Stimulated activated CD8-positive, alpha-beta memory T cell treated with anti-CD3 and anti-CD28 coated beads, Interleukin-15, amount 100 ng/mL, for 4 hours (primary cell): ENCODE measurements at places on chromosomes 12 and 14.

GRCh38 chr14:75022655-75023054 is 19.9 kb downstream of the EIF2B2 start:
- DNase-seq, result no peak

GRCh38 chr12:111791507-111791906 is 24.8 kb downstream of the ALDH2 start:
- no peak for DNase-seq

- peak; percentile 43 for DNase-seq
Observed at GRCh38 chr12:124919521-124920352, 5.3 kb upstream of the UBC start.

- no peak for DNase-seq
Observed at GRCh38 chr12:94427501-94428381, 31.9 kb downstream of the CEP83 start.

- DNase-seq, result no peak
Observed at GRCh38 chr12:6215932-6216494, 15.8 kb downstream of the CD9 start.

GRCh38 chr12:50558970-50559369 is 54.2 kb downstream of the DIP2B start:
- DNase-seq, result no peak

DNA sequence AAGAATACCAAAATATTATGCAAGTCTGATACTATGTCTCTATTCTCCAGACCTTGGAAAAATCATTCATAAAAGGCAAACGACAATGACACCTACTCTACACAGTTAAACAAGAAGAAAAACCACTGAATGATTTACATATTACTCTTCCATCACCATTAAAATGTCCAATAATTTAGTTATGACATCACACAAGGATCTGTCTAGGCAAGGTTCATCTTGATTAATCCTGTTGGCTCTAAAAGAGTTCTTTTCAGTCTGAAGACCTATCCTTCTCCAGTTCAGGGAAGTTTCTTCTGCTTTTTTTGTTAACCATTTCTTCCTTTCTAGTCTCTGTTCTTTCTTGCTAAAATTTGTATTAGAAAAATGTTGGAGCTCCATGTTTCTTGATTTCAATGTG is 64.0 kb downstream of the OSBPL8 start:
- no peak for DNase-seq

- no peak for DNase-seq
Observed at GRCh38 chr12:1966561-1967226, 37.6 kb downstream of the DCP1B start.

DNA sequence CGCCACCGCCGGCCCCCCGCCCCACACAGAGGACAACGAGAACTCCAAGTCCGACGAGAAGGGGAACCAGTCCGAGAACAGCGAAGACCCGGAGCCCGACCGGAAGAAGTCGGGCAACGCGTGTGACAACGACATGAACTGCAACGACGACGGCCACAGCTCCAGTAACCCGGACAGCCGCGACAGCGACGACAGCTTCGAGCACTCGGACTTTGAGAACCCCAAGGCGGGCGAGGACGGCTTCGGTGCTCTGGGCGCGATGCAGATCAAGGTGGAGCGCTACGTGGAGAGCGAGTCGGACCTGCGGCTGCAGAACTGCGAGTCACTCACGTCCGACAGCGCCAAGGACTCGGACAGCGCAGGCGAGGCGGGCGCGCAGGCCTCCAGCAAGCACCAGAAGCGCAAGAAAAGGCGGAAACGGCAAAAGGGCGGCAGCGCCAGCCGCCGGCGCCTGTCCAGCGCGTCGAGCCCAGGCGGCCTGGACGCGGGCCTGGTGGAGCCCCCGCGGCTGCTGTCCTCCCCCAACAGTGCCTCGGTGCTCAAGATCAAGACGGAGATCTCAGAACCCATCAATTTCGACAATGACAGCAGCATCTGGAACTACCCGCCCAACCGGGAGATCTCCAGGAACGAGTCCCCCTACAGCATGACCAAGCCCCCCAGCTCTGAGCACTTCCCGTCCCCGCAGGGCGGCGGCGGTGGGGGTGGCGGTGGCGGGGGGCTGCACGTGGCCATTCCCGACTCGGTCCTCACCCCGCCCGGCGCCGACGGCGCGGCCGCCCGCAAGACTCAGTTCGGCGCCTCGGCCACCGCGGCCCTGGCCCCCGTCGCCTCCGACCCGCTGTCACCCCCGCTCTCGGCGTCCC is 150.9 kb downstream of the EGLN3 start:
- DNase-seq, result no peak

- DNase-seq, result no peak
Observed at GRCh38 chr12:116431677-116432300, 127.4 kb upstream of the MAP1LC3B2 start.

DNA sequence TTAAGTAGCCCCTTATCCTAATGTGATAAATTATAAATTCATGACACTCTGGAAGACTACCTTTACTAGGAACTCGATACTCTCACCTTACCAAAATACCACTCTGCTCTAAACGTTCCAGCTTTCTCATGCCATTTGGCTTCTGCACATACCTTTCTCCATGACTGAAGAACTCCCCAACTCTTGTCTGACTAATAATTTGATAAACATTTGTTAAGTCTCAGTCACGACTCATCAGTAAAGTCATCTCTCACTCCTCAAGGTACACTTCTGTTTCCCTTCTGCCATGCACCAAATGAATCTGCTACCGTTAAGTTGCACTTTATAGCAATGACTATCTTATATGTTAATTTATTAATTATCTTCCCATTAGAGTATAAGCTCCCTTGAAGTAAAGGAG is 498.3 kb upstream of the NOVA1 start:
- DNase-seq, result no peak

DNA sequence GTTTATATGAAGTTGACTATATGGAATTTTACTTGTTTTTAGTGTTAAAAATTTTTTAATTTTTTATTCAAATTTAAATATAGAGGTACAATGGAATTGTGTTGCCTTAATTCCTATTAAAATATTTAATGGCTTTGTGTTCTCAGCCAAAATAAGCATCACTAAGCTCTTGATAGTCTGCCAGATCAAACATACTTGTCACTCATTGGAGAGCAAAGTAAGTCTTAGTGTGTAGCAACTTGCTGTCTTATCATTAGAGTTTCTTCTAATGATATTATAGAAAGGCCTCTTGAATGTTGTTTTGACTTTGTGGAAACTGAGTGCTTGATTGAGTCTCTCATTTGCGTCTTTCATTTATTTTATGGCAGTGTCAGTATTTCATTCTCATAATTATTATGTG is 10.7 kb downstream of the SFSWAP start:
- no peak for DNase-seq

- no peak for DNase-seq
Observed at GRCh38 chr14:79585845-79586244, 625.5 kb downstream of the DIO2 start.

- DNase-seq, result no peak
Observed at GRCh38 chr14:83894568-83894967, 1635.4 kb upstream of the FLRT2 start.

DNA sequence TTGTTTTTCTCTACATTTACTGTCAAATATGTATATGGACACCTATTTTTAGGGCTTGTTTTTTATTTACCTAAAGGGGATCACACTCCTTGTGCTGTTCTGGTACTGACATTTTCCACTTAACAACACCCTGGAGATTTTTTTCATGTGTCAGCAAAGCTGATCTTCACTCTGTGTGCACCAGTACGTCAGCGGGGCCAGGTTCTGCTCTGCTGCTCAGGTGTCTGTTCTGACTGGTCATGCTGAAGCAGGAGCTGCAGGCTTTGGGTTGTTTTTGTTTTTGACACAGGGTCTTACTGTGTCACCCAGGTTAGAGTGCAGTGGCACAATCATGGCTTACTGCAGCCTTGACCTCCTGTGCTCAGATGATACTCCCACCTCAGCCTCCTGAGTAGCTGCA is 81.9 kb upstream of the CCND2 start:
- DNase-seq, result no peak

GRCh38 chr12:121775501-121775900 is 18.0 kb downstream of the RHOF start:
- no peak for DNase-seq

DNA sequence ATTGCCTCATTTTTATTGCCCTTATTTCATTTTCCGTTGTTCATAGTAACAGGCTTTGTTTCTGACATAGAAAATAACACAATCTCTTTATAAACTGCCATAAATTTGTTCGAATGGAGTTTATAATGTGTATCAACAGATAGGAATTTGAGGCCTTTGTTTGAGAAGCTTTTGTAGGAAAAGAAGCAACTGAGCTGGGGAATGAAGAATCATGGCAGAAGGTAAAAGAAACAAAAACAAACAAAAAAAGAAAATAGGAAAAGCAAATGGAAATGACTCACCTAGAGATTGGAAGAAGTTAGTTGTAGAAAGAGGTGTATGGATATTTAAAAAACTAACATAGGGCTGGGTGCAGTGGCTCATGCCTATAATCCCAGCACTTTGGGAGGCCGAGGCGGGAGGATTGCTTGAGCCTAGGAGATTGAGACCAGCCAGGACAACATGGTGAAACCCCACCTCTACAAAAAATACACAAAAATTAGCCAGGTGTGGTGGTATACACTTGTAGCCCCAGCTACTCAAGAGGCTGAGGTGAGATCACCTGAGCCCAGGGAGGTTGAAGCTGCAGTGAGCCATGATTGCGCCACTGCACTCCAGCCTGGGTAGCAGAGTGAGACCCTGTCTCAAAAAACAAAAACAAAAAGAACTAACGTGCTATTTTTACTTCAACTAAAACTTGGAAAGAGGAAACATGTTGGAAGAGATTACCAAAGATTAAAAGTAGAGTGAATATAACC is 523 bp upstream of the REP15 start:
- DNase-seq, result no peak

DNA sequence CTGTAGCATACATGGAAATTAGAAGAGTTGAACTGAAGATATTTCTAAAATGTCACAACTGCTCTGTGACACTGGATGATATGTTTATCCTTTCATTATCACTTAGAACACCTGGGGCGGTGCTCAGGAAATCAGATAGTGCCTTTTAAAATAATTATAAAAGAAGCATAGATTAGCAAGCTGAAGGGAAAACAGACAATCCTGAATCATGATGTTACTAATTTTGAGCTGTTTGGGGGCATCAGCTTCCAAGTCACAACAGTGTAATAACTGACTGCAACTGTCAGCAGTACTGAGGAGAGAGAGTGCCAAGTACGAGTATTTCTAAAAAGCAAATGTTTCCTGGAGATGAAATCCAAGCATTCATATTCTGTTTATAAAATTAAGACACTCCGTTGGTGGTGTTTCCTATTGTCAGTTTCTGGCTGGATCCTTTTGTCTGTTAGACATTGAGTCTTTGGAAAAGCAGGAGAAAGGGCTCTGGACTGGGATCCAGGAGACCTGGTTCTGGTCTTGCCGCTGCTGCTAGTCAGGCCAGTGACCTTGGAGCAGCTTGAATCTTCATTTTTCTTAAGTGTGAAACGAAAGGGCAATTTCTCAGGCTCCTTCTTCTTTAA is 380.1 kb downstream of the EGLN3 start:
- no peak for DNase-seq

GRCh38 chr12:104275689-104276088 is 27.9 kb upstream of the EID3 start:
- DNase-seq, result no peak

- no peak for DNase-seq
Observed at GRCh38 chr12:132349501-132350131, 20.2 kb upstream of the GALNT9 start.

- peak; percentile 20 for DNase-seq
Observed at GRCh38 chr12:3275171-3276041, 198.2 kb downstream of the TSPAN9 start.

DNA sequence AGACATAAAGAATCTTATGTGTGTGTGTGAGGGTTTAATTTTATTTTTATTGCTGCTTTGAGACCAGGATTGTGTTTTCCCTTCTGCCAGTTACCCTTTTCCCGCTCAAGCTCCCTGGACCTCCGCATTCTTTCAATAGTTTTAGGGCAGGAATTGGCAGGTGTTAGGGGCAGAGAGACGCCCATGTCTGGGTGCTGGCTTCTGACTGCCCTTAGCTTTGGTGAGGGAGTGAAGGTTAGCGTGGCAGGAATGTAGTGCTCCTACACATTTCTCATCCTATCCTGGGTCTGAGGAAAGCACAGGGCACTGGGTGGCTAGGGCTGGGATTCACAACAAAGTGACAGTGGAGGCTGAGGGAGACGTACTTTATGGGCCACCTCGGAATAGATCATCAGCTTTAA is 428.1 kb downstream of the ZFP36L1 start:
- no peak for DNase-seq

DNA sequence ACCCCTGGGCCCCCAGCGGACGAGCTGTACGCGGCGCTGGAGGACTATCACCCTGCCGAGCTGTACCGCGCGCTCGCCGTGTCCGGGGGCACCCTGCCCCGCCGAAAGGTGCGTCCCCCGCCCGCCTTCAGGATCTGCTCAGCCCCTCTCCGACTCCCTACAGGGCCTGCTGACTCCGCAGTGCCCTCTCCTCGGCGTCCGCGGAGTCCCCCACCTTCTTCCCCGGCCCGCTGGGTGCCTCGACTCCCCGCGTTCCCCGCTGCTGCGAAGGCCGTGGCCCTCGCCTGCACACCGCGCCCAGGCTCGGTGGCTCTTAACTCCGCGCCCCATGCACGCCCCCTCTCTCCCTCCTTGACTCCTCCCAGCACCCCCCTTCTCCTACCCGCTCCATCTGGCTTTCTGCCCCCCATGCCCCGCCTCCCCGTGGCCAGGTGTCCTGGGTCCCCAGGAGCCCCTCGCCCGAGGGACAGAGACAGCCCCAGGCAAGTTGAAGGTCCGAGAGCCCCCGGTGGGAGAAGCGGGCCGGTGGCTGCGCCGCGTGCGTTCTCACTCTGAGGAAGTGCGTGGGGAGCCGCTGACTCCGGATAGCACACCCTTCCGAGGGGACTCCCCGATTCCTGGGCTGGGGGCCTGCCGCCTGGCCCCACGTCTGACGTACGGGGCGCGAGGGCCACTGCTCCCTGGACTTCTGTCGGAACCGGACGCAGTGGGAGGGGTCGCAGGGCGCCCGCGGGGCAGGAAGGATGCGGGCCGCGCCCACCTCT is 594 bp downstream of the TAMALIN start:
- no peak for DNase-seq

DNA sequence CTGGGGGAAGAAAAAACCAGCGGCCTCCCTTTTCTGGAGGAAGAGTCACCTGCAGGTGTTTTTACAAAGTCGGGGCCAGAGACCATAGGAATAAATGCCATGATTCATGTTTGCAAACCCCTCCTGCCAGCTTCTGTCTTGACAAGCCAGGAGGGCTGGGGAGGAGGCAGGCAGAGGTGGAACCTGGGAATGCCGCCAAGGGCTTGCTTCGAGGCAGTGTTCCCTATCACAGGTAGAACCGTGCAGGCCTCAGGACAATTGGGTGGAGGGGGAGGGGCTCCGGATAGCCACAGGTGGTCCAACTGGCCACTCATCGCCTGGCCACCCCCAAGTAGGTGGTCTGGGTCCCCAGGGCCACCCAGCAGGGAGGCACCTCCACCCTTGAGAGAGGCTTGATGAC is 14.2 kb upstream of the DLK1 start:
- no peak for DNase-seq
